ENCODE measurements at places on chromosomes 11 and 22. TPM values are rescaled to one million over a fixed set of nuclear protein-coding genes. Genes with fewer than 3 reads are reported as not detected.

Gene CD248
- total RNA-seq, result 15.0 TPM

- no peaks in the 10 kb centered on the region for H3K36me3 ChIP-seq
- H3K4me1 ChIP-seq, result no peaks in the 10 kb centered on the region
- DNase-seq, result no peak
- H3K4me3 ChIP-seq, result no peak overlapping the region
Observed at GRCh38 chr22:27875951-27876350, 43.1 kb downstream of the PITPNB start.

Gene CALCA
- not detected for total RNA-seq

Gene RTN4RL2
- 1.7 TPM for total RNA-seq

DNA sequence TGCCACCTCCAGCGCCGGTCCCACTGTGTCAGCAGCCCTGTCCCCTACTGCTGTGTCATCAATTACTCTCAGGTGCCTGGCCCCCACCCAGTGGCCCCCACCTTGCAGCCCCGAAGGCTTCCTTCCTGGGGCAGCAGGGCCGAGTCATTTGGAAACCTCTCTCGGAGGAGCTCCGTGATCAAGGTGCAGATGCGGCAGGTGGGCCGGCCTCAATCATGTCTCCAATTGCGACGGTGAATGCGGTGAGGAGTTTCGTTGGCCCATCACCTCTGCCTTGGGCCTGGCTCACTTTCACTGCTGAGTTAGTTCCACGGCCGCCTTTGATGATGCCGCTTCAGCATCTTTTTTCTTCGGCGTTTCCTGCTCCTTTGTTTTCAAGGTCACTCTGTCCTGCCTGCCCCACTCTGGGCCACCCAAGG lies 11.3 kb upstream of the CXCR5 start:
- H3K27me3 ChIP-seq, result no peaks in the 10 kb centered on the region
- H3K27ac ChIP-seq, result no peak overlapping the region
- H3K36me3 ChIP-seq, result no peaks in the 10 kb centered on the region

Data from uterus (tissue), 4 donors.